NCI-H187 (cell line): ENCODE measurements at places on chromosomes 5 and 9.

GRCh38 chr9:130421802-130422276, 22.9 kb upstream of the ASS1 start:
- no peak for DNase-seq

DNA sequence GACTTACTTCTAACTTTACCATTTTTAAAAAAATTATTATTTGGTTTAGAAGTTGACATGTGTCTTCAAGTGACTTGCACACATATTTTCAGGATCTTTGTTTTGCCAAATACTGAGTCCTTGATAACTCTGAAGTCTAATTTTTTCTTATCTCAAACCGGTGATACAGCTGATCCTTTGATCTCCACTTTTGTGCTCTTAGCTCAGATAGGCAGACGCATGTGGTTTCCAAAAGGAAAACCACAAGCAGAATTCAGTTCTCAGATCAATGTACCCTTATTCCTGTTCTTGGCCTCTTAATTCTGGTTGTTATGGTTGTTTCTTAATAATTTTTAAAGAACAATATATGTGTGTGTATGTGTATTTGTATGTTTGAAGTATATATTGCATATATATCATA, 238.3 kb upstream of the EDIL3 start:
- no peak for DNase-seq

GRCh38 chr9:104923289-104923688, 4.7 kb downstream of the ABCA1 start:
- no peak for DNase-seq

DNA sequence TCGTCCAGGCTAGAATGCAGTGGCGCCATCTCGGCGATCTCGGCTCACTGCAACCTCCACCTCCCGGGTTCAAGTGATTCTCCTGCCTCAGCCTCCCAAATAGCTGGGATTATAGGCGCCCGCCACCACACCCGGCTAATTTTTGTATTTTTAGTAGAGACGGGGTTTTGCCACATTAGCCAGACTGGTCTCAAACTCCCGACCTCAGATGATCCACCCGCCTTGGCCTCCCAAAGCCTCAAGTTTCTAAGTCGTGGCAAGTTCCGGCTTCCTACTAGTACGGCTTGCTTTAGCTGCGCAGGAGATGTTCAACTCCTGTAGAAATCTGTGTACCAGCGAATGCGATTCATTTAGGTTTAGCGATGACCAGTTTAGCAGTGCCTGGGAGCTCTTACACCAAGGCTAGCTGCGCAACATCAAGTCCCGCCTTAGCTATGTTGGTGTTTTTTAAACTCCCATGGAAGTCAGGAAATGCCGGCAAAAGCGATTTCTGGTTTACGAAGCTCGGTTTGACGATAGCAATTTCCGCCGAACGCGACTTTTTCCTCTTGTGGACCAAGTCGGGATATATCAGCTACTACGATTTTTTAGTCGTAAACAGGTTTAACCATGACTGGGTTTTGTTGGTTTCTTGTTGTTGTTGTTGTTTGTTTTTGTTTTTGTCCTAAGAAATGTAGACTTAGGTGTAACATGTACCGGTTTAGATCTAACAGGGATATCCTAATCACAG, 46.4 kb downstream of the ANXA2R start:
- DNase-seq: no peak

DNA sequence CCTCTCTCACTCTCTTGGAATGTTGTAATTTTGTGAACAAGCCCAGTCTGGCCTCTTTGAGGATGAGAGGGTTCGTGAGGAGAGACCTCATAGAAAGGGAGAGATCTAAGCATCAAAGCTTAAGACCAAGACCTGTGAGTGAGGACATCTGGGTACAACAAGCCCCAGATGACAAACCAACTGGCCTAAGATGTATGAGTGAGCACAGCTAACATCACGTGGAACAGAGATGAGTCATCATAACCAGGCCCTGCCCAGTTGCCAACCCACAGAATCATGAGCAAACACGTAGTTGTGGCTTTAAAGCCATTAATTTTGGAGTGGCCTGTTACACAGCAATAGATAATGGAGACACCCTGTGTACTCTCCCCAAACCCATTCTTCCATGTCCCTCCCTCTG, 439.1 kb upstream of the KIF2A start:
- DNase-seq: no peak

DNA sequence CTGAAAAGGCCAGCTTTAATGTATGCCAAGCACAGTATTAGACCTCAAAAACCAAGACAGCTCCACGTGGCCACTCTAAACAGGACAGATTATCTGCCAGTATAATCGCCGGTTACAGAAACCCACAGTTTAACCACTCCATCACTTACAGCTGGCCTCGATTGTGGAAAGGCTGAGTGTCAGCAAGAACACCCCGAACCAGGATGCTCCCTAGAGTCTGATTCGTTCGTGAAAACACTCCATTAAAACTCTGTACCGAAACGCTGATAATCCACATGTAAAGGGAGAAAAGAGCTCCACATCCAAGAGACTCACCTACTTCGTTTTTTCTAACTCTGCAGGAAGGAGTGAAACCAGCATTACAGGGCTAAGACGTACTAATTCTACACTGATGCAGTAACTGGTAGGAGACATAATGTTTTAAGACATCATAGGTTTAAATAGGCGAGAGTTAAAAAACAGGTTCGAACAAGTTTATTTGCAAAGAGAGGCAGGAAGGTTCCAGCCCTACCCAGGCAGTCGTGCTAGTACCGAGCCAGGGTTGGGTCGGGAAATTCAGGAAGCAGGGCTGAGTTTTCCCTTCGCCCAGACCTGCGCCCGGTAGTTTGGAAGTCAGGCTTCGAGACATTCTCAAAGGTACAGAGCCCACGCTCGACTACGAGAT, 949 bp downstream of the SERINC5 start:
- no peak for DNase-seq

DNA sequence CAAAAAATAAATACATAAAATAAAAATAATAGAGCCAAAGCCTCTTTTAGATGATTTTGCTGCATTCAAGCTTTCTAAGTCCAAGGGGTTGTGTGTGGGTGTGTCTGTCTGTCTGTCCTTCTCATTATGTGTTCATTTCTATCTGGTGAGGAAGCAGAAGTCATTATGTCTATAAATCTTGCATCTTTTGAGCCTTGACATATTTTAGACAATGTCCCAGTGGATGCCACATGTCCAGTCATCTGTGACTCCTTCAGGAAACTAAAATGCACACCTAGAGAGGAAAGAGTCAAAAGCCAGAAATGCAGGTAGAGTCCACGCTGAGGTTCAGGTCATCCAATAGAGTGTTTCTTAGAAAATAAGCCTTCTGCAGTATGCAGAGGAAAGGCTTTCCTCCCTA, 80.9 kb downstream of the GALNT10 start:
- no peak for DNase-seq

DNA sequence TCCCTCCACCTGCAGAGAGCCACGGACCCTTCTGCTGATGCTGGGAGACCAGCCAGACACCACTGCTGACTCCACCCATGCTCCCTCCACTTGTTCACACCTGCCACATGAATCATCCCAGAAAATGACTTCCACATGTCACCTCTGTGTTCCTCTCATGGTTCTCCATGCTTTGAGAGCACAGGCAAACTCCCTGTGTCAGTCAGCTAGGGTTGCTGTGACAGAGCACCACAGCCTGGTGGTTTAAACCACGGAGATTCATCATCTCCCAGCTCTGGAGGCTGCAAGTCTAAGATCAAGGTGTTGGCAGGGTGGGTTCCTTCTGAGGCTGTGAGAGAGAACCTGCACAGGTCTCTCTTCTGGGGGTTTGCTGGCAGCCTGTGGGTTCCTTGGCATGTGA, 381.4 kb downstream of the GADD45G start:
- DNase-seq: no peak

DNA sequence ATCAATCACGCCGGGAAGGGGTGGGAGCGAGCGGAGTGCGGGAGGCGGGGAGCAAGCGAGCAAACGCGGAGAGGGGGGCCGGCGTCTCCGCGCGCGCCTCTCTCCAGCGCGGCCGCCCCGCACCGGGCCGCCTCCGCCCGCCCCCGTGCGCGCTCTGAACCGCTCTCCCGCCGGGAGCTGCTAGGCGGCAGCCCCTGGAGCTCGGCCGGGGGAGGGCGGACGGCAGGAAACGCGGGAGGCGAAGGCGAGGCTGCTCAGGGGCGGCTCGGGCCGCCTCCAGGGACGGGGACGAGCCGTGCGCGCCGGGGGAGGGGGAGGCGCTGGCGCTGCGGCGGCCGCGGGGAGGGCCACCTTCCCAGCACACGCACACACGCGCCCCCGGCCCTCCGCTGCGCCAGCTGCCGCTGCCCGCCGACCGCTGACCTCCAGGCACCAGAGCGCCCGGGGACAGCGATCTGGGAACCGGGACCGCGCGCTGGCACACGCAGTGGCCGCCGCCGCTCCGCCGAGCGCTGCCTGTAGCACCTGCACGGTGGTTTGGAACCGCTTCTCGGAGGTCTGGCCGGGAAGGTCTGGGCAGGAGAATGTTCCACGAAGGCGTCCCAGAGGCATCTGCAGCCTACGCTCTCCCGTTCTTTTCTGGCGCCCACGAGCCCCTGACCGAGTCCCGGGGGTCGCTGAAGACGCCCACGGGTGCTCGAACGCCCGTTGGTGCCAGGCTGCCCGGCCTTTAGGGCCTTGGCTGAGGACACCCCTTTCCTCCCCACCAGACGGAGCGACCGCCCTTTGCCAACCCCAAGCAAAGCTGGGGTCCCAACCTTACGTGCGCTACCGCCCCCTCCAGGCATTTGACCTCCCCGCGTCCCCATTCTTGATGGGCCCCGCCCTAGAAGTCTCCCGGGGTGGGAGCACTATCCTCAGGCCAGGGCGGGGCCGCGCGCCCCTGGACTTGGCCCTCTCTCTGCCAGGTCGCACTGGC, at the start of gene GABBR2:
GABBR2 (minus strand) TSS at position 3 of the 979 bp plus-strand sequence. CDS start 198 bp downstream, outside the sequence.
- DNase-seq: no peak

DNA sequence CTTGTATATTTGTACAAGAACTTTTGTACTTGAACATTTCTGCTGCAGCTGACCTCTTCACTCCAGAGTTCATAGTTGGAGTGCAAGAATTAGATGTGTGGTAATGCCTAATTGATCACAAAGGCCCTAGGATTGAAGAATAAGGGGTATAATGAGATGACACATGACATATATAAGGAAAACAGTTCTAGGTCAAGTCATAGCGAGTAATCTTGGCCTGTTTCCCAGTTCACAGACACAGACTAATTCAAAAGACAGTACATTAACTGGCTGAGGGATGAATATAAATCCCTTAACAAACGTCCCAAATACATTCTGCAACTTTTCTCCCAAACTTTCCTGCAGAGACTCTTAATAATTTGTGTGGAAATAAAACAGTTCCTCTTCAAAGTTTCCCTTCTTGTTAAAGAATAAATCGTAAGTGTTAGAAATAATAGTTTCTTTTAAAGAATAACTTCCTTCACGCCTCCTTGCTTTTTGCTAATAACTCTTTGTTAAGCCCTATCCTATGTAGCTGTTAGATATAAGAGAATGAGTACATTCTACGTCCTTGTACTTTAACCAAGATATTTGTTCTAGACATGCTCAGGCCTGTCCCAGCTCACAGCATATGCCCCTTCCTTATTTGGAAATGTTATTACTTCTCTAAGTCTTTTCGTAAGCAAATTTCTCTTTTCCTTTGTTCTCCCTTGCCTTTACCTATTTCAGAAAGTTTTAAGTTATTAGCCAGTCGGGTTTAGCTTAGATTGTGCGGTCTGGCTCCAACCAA, 556.4 kb upstream of the CTNND2 start:
- DNase-seq: no peak

DNA sequence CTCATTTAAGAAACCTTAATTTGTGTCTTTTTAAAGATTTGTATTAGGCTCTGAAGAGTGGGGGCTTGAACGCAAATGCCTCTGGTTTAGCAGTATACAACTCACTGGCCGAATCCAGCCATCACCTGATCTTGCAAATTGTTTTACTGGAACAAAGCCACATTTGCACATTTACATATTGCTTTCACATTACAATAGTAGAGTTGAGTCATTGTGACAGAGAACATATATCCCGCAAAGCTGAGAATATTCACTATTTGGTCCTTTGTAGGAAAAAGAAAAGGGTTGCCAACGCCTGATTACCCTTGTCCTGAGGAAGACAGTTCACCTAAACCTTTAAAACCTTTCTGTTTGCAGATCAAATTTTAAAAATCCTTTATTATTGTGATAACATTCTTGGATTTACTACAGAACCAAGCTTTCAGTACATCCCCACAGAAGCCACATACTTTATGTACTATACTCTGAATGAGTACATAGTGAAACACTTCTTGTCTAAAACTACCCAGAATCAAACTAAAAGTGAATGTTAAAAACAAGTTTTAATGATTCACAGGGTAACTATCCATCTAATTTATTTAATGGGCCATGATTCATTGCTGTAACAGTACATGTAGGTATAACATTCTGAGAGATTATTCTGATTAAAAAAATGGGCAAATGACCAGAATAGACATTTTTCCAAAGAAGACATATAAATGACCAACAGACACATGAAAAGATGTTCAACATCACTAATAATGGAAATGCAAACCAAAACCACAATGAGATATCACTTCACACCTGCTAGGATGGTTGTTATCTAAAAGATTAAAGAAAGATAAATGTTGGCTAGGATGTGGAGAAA, 161.0 kb downstream of the SLC25A46 start:
- no peak for DNase-seq

DNA sequence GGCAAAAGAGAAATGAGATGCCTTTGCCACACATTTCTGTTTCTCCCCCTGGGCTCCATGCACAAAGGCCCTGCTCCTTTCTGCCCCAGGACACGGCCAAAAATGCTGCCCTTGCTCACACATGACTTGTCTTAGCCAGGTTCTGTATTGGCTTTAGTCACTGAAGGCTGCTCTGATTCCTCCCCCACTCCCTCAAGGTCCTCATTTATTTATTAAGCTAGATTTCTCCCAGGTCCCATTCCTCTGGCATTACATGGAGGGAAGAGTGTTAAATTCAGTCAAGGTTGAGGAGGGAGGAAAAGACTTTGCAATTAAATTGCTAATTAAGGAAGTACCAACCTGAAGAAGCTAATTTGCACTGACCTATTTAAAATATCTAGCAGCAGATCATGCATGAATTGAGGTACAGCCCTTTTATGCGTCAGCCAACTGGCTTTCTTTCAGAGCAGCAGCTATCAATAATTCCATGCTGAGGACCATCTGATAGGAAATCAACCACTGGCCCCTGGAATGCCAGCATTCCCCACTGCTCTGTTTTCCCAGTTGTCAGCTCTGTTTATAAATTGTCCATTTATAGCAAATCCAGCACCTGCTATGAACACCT, 81.2 kb upstream of the MAP3K1 start:
- no peak for DNase-seq

DNA sequence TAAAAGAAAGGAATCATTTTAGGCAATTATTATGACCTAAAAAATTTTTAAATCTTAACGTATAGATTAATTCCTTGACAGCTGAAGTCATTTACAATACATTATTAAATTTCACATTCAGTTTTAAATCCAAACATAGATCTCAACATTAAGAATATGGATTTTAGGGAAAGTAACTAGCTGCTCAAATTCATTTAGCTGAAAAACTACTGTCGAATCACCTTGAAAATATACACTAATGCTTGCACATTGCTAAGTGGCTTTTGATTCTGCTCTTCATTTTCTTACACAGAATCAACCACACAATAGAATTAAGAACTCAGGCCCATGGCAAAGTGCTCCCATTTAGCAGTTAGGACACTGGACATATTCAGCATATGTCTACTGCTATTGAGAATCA, 454.2 kb downstream of the RAB3C start:
- no peak for DNase-seq

GRCh38 chr5:15566306-15566705, 66.3 kb downstream of the FBXL7 start:
- DNase-seq: no peak

- DNase-seq: no peak
These were observed 62.9 kb downstream of the GCNT1 start for GRCh38 chr9:76521906-76522305.

- no peak for DNase-seq
These were observed 18.4 kb downstream of the GADD45G start for GRCh38 chr9:89622933-89623861.
